ENCODE measurements at places on chromosomes 7 and 10.
A peak's percentile ranks its signal among the peaks of the same experiment; 100 is the strongest.

- no peak for DNase-seq
Measured at GRCh38 chr7:24619978-24620377, 46.7 kb downstream of the PALS2 start.

- DNase-seq = no peak
Measured at GRCh38 chr7:96136600-96137239, 185.2 kb downstream of the SLC25A13 start.

GRCh38 chr10:126433351-126433750 is 45.1 kb upstream of the ADAM12 start:
- peak; percentile 1 for DNase-seq

GRCh38 chr10:58918887-58919286 is 257.6 kb upstream of the PHYHIPL start:
- no peak for DNase-seq

- no peak for DNase-seq
Measured at GRCh38 chr10:8035641-8036470, 18.6 kb upstream of the GATA3 start.

GRCh38 chr7:73717991-73718405 is 1.5 kb downstream of the STX1A start:
- DNase-seq = peak; percentile 84

DNA sequence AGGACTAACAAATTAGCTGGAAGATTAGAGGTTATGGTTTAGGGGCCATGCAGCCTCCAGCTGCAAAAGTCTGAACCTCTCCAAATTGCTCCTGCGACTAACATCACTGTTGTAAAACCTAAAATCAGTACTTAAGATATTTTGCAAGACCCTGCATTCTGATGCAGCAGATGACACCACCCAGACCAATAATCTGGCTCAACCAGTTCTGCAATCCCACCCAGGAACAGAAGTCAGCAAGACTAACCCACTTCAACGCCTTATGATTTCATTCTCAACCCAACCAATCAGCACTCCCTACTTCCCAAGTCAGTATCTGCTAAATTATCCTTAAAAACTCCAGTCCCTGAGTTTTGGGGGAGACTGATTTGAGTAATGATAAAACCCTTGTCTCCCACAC is 250.8 kb upstream of the MBL2 start:
- no peak for DNase-seq

- DNase-seq = no peak
Measured at GRCh38 chr7:25855854-25856782, 295.9 kb upstream of the NFE2L3 start.
